Mesothelial cell of epicardium (in vitro differentiated cells): ENCODE measurements at places on chromosomes 7 and 10.

DNA sequence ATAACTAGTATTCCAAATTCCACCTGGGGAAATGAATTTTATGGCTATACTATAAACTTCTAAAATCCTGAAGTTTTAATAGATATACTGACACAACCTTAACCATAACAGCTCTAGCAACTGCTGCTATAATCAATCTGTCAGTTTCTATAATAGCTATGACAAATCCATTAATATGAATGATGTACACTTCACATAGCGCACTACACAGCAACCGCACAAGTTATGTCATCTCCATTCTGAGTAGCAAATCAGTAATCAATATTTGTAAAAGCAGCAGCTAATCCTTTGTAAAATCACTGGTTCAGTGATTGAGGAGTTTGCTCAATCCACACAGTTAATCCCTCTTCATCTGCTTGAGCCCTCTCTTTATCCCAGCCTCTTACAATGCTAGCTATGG, 105.3 kb downstream of the SKAP2 start:
- DNase-seq, result no peak

- no peak for DNase-seq
Observed at GRCh38 chr7:2521952-2522591, 2.5 kb downstream of the LFNG start.

DNA sequence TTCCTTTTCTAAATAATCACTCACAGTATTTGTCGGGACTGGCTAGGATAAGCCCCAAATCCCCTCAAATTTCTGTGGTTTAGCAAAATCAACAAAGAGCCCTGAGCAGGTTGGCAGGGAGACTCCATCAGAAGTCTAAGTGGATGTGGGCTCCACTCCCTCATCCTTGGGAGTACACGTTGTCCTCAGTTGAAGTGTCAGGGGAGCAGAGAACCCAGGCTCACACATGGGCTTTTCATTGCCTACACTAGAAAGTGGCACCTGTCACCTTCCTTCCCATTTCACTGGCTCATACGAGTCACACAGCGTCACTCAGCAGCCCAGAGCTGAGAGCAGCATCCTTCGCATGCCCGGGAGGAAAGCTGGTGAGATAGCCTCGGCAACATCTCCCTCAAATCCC, 421.3 kb upstream of the FZD8 start:
- no peak for DNase-seq

GRCh38 chr7:42597300-42597699, 314.6 kb downstream of the C7orf25 start:
- no peak for DNase-seq
